ENCODE measurements at places on chromosomes 12 and 14.

- DNase-seq = no peak
Observed at GRCh38 chr12:78559886-78560285, 304.7 kb upstream of the SYT1 start.

- DNase-seq = no peak
Observed at GRCh38 chr12:9940375-9940774, 8.2 kb upstream of the CLEC2A start.

GRCh38 chr14:67665868-67666267 lies 8.6 kb downstream of the VTI1B start:
- DNase-seq = no peak

GRCh38 chr12:127342861-127343260 lies 924.1 kb upstream of the TMEM132C start:
- no peak for DNase-seq

DNA sequence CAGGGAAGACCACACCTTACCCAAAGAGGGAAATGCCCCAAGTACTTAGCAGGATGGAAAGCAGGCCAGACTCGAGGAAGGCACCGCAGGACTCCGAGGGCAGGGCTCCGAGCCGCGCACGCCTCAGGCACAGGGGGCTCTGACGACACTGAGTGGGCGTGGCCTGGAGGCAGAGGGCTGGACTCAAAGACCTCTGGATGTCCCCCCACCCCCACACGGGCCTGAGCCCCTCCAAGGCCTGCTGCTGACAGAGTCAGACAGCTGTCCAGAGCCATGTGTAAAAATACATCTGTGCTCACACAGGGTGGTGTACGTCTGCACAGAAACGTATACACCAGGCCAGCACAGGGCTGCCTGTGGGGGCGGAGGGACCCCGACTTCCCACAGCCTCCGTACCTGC lies 1.4 kb downstream of the AKT1 start:
- DNase-seq = peak; percentile 65

GRCh38 chr12:41536813-41537490 lies 348.8 kb downstream of the PDZRN4 start:
- no peak for DNase-seq
